ENCODE measurements at places on chromosomes 5 and 9.

- DNase-seq = no peak
Measured at GRCh38 chr5:132640613-132641012, 17.4 kb upstream of the IL13 start.

GRCh38 chr9:126420135-126420534 lies 93.5 kb downstream of the MVB12B start:
- DNase-seq = no peak

- DNase-seq = no peak
Measured at GRCh38 chr9:23821375-23822181, 4.5 kb downstream of the ELAVL2 start.

- no peak for DNase-seq
Measured at GRCh38 chr5:72834924-72835323, 18.5 kb downstream of the TNPO1 start.

GRCh38 chr5:105663671-105664070 lies 2007.1 kb downstream of the EFNA5 start:
- DNase-seq = no peak

- no peak for DNase-seq
Measured at GRCh38 chr9:131854896-131855613, 115.2 kb upstream of the RAPGEF1 start.

Measured in AG04450 (cell line).